ENCODE measurements at places on chromosomes 4 and X.

GRCh38 chr4:141898346-141898745 lies 262.0 kb downstream of the IL15 start:
- no peak for DNase-seq

GRCh38 chr4:188414441-188414840 lies 275.2 kb downstream of the TRIML1 start:
- no peak for DNase-seq

- DNase-seq: no peak
Observed at GRCh38 chr4:129403848-129404247, 307.9 kb downstream of the C4orf33 start.

DNA sequence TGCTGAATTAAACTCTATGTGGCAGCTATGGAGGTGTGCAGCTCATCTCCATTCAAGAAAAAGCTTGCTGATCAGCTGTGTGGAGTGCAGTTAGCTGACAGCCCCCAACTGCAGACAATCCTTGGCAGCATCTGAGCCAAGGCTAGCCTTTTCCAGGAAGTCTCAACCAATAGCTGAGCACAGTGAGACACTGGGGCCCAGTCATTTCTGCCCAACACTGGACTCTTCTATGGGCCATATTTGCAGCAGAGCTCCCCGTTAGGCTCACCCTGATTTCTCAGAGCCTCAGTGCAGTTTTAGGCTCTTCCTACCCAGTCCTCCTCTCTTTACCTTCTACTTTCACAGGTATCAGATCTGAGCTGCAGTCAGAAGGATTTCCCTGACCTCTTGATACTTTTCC lies 12.9 kb downstream of the DDX53 start:
- no peak for DNase-seq

- no peak for DNase-seq
Observed at GRCh38 chr4:81826335-81826734, 354.6 kb upstream of the RASGEF1B start.

Data from brain pericyte (primary cell).